ENCODE measurements at places on chromosomes 12 and 14.

DNA sequence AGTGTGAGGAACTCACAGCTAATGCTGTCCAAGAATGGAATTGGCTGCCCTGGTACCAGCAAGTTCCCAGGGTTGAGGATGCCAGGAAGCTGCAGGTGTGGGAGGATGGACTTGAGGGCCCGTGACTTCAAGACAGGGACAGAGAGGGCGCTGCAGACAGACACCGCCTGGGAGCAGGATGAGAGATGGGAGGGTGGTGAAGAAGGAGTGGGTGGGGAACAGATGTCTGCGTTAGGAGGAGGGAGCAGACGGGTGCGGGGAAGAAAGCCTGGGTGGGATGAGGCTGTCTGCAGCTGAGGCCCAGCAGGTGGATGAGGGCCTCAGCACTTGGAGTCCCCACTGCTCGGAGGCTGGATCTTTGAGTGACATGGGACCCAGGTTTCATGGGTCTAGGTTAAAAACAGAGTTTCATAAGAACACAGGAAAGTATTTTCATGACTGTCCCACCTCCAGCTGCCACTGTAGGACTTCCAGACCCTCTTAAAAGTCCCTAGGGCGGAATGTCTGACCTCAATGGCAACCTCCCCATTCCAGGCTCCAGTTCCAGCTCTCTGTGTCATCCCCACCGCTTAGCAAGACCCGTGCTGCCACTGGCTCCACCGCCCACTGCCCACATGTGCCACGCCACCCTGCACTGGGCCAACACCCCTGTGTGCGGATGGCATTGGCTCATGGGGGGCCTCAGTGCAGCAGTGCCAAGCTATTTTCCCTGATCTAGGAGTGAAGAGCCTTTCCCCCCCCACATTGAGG is 70.3 kb upstream of the SCN8A start:
- DNase-seq = no peak

DNA sequence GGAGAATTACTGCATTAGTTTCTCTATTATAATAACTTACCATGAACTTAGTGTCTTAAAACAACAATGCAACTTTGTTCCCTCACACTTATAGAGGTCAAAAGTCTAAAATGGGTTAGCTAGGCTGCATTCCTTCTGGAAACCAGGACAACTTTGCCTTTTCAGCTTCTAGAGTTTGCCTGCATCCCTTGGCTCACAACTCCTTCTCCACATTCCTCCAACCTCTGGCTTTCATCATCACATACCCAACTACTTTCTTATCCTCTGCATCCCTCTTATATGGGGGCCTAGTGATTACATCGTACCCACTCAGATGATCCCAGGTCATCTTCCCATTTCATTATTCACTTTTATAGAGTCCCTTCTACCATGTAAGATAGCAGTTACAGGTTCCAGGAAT is 251.1 kb downstream of the C12orf50 start:
- DNase-seq = no peak

DNA sequence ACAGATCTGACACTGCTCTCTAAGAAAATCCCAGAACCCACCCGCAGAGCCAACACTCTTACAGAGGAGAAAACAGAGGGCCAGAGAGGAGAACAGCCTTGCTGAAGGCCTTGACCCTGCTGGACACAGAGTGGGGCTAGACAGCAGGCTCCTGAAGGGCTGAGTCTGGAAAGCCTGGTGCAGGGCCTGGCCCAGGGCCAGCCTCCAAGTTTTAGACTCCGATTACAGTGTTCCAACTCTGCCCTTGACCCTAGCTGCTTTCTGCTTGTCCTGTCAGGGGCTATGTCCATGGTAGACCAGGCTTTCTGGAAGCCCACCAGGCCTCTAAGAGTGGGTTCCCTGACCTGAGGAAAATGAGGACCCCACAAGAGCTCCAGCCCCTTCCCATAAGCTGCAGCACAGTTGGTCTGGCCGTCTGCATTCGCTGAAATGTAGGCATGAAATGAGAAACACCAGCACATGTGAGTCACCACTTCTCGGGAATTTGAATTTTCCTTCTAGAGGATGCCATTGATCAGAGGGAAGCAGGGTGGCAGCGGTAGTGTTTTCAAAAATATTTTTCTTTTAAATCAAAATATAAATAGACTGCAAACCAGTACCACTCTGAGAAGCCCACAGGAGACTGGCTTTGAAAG is 154.4 kb downstream of the CALM1 start:
- DNase-seq = peak; percentile 34

GRCh38 chr14:34256223-34256622 is 205.8 kb downstream of the SPTSSA start:
- no peak for DNase-seq

GRCh38 chr12:107115119-107115518 is 21.8 kb upstream of the CRY1 start:
- no peak for DNase-seq

DNA sequence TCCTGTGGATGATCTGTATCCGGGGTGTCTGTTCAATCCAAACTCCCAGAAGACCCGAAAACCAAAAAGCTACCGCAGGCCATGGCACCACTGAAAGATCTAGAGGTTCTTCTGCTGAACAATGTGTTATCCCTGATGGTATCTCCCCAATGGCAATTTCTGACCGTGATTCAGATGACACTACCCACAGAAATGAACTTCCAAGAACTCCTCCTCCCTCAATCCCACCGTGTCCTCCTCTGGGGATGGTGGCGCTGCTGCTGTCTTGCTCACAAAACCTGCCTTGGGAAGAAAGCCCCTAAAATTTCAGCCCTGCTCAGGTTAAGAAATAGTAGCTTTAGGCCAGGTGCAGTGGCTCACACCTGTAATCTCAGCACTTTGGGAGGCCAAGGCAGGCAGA is 7.8 kb downstream of the CRACR2A start:
- DNase-seq = no peak

DNA sequence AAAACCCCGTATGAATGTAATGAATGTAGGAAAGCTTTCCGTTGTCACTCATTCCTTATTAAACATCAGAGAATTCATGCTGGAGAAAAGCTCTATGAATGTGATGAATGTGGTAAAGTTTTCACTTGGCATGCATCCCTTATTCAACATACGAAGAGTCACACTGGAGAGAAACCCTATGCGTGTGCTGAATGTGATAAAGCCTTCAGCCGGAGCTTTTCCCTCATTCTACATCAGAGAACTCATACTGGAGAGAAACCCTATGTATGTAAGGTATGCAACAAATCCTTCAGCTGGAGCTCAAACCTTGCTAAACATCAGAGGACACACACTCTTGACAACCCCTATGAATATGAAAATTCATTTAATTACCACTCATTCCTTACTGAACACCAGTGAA is 23.8 kb downstream of the ZNF891 start:
- DNase-seq = peak; percentile 2

- peak; percentile 53 for DNase-seq
Observed at GRCh38 chr14:23559010-23559925, 3.2 kb downstream of the THTPA start.

- DNase-seq = peak; percentile 1
Observed at GRCh38 chr12:30533558-30534265, 162.0 kb downstream of the IPO8 start.

DNA sequence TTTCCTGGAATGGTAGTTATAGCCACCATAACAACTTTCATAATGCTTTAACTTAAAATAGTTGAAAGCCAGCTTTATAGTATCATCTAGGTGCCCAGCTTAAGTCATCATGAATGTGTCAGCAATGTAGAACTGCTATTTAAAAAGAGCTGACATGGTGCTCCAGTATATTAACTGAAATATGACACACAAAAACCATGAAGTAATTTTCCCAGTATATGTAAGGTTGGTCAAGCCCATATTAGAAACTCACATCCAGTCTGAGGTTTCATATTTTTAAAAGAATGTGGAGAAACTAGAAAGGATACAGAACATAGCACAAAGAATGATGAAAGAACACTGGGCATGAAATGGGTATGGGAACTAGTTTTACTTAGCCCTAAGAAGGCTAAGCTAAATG is 121.3 kb upstream of the KRAS start:
- no peak for DNase-seq

GRCh38 chr12:45974883-45975282 is 15.5 kb downstream of the SCAF11 start:
- DNase-seq = no peak

- peak; percentile 85 for DNase-seq
Observed at GRCh38 chr14:32073537-32074189, 3.4 kb upstream of the ARHGAP5 start.

- no peak for DNase-seq
Observed at GRCh38 chr12:108583991-108584390, 13.9 kb downstream of the TMEM119 start.

DNA sequence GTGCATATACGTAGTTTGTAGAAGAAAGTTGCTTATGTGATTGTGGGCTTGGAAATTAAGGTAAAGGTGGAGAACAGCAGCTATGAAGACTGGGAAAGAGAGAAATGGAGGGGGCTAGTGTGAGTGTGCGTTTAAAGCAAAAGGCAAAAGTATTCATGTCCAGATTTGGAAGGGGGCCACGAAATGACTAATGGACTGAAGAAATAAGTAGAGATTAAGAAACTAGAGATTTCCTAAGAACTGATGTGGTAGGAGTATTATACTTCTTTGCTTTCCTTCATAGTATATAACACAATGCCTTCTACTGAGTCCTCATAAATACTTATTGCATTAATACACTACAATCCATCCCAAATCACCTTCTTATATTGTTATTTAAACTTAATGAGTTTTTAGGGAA is 298.6 kb upstream of the NOVA1 start:
- DNase-seq = peak; percentile 57

GRCh38 chr12:6695313-6696045 is 5.1 kb downstream of the PIANP start:
- DNase-seq = no peak

GRCh38 chr12:109631302-109631701 is 57.7 kb downstream of the MVK start:
- DNase-seq = no peak

DNA sequence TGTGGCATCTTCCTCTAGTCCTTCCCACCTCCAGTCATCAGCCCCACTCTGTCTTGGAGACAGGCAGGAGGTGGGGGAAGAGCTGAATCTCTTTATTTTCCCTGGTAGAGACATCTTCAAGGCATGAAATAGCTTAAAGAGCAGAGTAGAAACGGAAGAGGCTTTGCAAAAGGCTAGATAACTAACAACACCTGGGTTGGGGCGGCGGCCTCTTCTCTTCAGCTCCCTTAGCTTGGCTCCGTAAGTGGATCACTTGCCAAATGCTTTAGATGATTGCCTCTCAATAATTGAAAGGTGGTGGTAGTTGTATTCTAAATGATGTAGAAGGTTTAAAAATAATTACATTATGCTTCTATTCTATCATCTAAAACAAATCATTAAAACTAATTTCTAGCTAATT is 36.1 kb downstream of the SSPN start:
- DNase-seq = no peak
